T-helper 2 cell (primary cell): ENCODE measurements at places on chromosomes 3 and 15.

- no peak for DNase-seq
Observed at GRCh38 chr15:70103880-70104626, 6.3 kb upstream of the TLE3 start.

DNA sequence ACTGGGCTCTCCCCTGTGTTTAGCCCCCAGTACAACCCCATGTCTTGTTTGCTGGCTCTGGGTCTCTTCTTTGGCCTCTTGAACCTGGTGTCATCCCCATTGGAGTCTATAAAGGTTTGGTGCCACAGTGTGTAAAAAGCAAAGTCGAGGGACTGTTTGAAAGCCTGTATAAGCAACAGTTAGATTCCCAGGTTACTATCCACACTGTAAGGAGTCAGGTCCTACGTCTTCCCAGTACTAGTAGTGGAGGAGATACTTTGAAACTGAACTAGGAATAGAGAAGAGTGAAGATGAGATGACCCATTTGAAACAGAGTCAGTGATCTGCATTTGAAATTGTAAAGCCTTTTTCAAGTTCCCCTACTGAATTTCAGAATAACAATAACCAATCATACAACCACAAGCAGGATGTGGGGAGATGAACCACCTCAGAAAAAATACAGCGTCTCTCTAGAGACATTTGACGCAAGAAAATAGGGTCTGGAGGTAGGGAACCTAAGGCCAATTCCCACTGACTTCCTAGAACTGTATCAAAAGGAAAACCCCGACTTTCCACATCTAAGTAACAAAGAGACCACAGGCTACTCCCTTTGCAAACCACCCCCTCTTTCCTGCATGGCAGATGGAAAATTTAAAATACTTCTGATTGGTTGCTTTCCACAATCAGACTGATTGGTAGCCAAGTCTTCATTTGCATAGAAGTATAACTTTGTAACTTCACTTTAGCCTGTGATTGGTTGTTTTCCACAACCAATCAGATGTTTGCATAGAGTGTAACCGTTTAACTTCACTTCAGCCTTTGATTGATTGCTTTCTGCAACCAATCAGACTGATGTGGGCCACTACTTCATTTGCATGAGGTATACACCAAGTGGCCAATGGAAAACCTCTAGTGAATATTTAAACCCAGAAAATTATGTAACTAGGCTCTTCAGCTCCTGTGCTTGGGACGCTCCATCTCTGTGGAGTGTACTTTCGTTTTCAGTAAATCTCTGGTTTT lies 49.9 kb upstream of the NEDD4 start:
- peak; percentile 89 for DNase-seq

DNA sequence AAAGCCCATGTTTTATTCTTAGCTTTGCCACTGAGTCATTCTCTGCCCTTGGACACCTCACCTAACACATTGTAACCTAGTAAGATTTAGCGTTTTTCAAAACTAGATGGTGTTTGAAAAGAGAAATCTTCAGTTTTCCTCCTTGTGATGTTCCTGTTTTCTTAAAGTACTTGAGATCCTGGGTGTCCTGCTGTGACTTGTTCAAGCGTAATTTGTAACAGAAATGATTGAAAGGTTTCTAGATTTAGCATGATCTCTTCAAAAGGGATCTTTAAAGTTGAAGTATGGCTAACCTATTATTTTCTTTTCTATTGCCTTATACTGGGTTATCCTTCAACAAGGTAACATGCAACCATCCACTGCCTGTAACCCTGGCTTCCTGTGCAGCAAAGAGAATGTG lies 32.6 kb upstream of the SPATA16 start:
- DNase-seq, result no peak

DNA sequence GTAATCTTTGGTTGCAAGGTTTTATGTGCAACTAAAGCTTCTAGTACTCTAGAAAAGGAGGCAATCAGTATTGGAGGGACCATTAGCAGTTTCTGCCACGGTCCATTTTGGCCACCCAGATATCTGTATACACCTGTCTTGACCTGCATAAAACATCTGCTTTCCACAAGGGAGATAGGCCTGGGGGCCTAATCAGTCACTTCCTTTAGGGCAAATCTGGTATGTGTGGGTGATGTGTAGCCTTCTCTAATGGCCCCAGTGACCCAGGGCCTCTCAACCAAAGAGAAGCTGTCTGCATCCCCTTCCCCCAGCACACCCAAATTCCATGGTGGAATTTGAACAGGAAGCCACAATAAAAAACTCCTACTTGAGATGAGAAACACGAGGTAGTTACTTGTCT lies 19.5 kb downstream of the IRAK2 start:
- DNase-seq, result no peak

DNA sequence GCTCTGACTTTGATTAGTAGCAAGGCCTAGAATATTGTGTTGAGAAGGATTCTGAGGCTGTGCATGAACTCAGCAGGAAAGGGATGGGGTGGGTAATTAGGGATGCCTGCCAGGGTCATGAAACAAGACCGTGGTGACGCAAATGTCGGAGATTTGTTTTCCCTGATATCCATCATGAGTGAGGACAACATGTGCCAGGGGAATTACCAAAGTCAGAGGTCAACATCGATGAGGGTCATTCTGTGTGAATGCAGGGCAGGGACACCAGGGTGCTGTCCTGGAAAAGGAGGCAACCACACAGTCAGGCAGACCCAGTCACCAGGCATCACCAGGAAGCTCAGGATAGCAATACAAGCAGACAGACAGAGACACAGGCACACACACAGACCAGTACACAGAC lies 52.2 kb downstream of the SLCO2A1 start:
- DNase-seq, result no peak

DNA sequence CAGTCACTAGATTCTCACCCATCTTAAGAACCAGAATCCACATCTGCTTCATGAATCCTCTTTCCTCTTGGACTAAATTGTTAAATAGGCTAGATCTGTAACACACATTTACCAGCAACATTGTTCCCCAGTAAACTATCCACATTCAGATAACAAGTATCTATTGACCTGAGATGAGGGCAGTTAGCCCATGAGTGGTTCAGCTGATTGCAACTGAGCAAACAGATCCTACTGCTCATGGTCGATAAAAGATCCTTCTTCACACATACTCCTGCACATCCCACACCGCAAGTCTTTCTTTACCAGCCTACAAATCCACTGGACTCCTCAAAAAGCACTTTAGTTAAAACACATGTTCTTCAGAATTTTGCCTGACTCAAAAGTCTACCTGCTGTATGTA lies 59.2 kb downstream of the UACA start:
- no peak for DNase-seq

- no peak for DNase-seq
Observed at GRCh38 chr15:36415643-36416042, 163.8 kb upstream of the CDIN1 start.

GRCh38 chr3:37492977-37493471 lies 318.6 kb upstream of the LRRFIP2 start:
- DNase-seq, result no peak

DNA sequence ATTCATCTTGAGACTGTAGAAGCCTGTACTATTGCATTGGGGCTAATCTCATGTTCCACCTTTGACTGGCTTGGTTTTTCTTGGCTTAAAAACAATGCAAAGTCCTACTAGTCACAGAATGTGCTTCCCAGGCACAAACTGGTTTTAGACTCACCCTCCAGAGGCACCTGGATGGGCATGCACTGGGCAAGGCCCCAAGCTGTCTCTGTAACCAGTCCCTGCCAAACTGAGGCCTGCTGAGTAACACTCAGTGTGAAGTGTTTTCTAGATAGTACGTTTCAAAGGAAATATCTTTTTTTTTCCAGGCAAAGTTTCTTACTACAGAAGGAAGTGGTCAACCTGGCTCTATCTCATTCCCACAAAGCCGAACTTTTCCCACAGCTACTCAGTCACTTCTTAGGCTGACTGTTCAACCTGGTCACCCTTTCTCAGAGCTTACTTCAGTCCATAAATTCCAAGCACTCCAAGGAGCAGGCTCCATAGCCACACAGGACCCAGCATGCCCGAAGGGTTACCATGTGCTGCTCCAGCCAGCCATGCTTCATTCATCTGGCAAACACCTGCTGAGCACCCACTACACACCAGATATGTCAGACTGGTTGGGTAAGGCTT lies 57.4 kb downstream of the NPTN start:
- no peak for DNase-seq
